ENCODE measurements at places on chromosomes 1 and 21. TPM values are rescaled to one million over a fixed set of nuclear protein-coding genes. Genes with fewer than 3 reads are reported as not detected.

DNA sequence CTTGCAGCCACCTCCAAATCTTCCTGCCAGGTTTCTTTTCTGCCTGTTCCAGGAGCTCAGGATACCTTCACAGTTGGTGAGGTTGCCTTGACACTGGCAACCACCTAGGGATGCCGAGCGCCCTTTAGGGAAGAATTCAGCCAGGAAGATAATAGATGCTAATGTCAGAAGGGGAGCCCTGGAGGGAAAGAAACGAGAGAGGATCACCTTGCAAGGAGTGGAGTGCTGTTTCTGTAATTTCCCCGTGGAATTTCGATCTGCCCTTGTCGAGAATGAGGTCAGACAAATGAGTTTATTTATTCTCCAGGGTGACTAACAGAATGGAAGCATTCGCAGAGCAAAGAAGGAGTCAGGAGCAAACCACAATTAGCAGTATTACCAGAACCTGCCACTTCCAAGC is 315.8 kb upstream of the KAZN start:
- no peak for DNase-seq

The DYNLT5 gene
- polyA plus RNA-seq, result not detected

- no peak for DNase-seq
Observed at GRCh38 chr1:153526132-153526543, 9.7 kb downstream of the S100A6 start.

DNA sequence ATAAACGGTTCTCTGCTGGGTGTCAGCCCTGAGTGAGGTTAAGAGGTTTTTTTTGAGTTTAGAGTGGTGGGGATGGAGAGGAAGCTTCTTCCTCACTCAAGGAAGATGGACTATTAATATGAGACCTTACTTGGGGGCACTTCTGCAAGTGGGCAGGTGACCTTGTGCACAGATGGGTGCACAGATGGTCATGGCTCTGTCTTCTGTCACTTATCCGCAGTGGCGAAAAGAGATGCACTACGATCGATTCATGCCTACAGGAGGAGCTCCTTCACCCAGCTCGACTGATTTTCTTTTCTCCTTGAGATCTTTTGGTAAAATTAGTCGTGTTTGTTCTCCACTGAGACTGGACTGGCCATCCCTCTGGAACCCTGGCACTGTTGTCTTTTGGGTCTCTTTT is 22.9 kb upstream of the CYYR1 start:
- no peak for DNase-seq

DNA sequence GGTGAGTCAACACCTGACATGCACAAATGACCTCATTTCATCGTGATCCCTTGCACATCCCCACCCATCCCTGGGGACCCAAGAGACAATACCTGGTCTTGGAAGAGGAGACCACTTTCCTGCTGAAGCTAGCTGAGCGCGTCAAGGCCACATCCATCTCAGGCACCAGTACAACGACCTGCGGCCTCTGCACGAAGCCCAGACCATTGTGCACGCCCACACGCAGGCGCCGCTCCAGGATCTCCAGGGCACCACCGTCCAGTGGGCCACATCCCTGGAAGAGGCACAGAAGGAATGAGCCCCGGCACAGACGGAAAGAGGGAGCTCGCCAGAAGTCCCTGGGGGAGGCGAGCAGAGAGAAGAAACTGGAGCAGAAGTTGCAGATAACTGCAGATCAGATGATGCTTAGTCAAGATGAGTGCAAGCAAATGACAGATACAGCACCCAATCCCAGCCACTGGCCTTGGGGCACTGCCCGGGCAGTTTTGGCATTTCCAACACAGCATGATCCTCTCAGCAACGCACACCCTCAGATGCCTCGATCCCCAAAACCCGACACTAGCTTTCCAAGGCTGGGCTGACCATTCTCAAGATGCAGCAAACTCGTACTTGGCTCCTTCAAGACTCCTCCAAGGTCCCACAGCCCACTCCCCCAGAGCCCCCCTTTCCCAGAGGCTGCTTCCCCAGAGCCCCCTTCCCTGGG is 44.1 kb downstream of the NPHP4 start:
- no peak for DNase-seq

The KCNE1 gene
- polyA plus RNA-seq, result 0.05 TPM

- DNase-seq, result no peak
Observed at GRCh38 chr1:31467005-31467674, 54.1 kb downstream of the SERINC2 start.

DNA sequence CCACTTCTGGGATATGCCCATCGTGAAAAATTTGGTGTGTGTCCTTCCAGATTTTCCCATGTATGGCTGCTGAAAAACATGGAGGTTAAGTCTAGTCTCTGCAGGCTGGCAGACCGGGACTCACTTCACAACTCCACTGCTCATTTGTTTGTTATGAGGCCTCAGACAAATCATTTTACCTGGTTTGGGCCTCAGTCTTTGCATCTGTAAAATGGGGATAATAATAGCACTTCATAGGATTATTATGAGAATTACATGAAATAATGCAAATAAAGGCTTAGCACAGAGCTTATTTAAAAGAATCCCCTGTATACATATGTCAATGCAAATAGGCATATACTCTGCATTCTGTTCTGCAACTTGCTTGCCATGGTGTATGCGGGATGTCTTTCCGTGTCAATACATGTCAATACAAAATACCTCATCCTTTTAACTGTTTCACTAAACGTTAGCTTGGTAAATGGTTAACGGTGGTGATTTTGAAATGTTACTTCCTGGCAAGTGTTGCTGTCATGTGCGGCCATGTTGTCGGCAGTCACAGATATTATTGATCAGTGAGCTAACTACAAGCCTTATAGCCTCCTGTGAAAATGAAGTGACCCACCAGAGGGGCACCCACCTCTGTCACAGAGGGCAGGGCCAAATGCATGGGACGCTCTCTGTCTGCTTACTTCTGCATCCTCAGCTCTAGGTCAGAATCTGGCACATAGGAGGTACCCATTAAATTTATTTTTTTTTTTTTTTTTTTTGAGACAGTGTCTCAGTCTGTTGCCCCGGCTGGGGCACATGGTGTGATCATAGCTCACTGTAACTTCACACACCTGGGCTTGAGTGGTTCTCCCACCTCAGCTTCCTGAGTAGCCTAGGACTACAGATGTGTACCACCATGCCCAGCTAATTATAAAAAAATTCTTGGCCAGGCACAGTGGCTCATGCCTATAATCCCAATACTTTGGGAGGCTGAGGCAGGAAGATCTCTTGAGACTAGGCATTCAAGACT is 4.3 kb downstream of the LCK start:
- DNase-seq, result no peak

- DNase-seq, result no peak
Observed at GRCh38 chr1:14666373-14666772, 67.9 kb downstream of the KAZN start.
